NT2/D1 (cell line): ENCODE measurements at places on chromosomes 11 and 22.
A peak's percentile ranks its signal among the peaks of the same experiment; 100 is the strongest.

DNA sequence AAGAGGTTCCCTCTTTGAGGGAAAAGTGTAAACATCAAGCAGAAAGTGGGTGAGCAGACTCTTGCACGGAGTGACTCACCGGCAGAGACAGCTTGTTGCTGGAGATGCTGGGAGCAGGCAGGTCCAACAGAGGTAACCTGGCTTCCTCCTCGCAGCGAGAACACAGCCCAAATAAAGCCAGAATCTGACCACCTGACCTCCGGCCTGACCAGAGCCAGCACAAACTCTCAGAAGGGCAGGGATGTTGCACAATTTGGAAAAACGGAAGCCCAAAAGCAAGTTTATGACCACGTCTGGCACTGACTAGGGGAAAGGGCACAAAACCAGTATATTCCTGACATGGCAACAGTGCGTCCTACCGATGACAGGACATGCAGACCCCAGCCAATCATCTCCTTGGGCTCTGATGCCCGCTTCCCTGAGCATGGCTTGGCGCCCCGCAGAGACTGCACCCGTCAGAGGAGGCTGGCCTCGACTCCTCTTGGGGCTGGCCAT is 5.4 kb downstream of the SMCO4 start:
- no peak for DNase-seq

- DNase-seq, result peak; percentile 55
Observed at GRCh38 chr11:18721561-18722292, 4.3 kb downstream of the IGSF22 start.

- DNase-seq, result no peak
Observed at GRCh38 chr11:45045683-45046471, 95.2 kb upstream of the TP53I11 start.

GRCh38 chr22:49983148-49984042 is 22.8 kb downstream of the PIM3 start:
- no peak for DNase-seq

DNA sequence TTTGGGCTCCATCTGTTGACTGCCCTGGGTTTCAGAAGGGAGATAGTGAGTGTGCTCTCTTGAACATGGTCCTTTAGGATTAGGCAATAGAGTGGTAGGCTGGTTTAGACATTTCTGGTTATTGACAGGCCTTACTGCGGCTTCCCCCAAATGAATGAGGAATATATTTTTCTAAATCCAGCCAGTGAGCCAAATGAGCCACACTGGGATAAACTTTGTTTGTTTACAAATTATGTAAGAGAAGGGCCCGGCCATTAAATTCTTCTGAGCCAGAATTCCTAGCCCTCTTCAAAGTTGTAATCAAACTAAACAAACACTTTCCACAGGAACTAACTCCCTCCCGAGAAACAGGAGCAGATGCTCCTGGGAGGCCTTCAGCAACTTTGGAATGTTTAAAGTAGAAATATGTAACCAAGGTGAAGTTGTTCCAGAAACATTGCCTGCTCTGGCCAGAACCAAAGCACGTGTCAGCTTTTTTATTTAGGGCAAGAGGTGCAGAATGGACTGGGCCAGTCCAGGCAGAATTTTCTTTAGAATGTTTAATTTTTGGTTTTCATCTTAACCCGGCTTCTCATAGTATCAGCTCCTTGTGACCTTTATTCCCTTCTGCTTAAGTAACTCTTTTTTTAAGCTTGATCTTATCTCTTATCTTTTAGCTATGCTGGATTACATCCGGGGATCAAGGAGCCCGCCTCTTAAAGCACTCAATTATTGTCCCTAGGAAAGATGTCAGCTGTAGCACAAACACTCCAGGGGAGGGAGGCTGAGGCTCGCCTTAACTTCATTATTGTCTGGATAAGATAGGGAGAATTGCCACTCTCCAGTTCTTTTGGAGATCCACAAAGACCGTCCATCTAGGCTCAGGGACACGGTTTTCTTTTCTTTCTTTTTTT is 28.7 kb downstream of the ZNRF3 start:
- DNase-seq, result no peak

- DNase-seq, result no peak
Observed at GRCh38 chr11:96179905-96180304, 163.1 kb downstream of the MAML2 start.

DNA sequence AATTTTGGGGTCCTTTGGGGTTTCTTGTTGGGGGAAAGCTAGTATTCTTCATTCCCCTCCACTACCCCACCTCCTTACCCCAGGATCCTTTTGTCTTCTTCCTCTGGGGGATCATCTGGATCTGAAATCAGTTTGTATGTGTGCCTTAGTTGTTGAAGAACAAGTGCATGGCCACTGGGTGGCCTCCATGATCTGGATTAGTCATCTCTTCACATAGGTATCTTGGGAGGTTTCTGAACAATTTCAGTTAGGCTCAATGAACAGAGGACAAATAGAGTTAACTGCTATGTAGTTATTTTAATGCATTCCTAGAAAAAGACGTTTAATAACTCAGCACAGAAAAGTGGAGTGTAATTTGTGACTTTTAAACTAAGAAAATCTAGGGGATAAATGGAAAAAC is 7.1 kb upstream of the VWA5A start:
- peak; percentile 33 for DNase-seq

DNA sequence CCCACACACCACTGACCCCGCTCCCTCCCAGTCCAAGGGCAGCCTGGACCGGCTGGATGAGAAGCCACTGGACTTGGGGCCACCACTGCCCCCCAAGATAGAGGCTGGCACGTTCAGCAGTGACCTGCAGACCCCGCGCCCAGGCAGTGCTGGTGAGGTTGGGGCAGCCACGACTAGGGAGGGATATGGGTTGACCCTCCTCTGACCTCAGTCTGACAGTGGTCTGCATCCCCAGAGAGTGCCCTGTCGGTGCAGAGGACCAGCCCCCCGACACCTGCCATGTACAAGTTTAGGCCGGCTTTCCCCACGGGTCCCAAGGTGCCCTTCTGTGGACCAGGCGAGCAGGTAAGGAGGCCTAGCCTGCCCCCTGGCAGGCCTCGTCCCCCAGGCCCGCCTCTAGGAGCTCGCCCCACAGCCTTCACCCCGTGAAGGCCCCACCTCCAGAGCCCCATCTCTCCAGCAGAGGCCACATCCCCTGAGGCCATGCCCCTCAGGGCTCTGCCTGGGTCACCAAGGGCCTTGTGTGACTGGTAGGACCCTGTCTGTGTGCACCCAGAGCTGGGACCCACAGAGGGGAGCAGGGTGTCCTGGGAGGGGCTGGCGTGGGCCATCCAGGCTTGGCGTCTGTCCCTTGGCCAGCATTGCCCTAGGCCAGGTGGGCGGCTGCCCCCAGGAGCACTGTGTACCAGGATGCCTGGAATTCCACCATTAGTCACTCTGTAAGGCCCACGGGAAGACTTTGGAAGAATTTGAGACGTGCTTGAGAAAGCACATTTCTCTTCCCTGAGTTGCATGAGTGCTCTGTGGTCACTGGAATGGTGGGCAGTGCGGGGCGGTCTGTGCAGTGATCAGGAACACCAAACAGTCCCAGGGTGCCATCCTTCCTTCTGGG is 9.4 kb downstream of the CCDC188 start:
- no peak for DNase-seq

DNA sequence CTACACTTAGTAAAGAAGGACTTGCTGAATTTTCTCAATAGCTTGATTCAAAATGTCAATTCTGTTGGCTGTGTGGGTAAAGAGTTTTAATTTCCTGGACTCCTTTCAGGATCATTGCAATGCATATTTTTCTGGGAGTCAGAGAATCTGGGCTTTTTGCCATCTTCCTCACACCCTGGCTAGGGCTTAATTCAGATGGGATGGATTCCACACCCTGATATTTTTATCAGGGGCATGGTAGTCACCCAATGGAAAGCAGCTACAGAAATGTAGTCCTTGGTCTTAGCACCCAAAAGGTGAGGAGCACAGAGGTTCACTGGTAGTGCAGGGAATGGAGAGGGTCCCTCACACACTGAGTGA is 79.3 kb downstream of the SGSM3 start:
- no peak for DNase-seq

DNA sequence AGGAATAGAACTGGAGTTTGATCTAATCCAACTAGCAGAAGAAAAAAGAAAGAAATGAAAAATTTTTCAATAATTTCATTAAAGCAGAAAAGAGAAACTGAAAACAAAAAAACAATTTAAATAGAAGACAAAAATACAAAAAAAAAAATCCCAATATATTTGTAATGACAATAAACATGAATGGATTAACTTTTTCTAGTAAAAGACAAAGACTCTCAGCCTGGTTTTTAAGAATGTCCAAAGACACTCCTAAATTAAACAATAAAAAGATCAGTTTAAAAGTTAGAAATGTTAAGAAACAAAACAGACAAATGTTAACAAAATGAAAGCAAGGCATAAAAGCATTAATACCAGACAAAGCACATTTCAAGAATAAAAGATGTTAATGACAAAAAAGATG is 50.3 kb upstream of the ME3 start:
- no peak for DNase-seq

GRCh38 chr11:129709801-129710398 is 105.7 kb upstream of the TMEM45B start:
- DNase-seq, result no peak

DNA sequence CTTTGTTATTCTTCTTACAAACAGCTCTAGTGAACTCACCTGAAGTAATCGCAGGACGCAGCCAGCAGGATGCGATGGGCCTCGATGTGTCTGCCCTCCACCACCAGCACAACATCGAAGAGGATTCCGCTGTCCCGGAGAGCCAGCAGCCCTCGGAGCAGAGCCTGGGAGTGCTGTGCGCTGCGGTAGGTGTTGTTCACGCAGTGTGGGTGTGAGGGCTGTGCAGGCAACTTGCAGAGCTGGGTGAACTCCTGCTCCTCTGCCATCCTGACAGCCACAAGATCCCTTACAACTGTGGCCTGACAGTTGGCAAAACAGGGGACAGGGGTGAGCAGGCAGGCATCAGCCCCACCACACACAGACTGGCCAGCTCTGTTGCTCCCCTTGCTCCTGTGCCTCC is 6.6 kb downstream of the KLHL22 start:
- DNase-seq, result no peak

GRCh38 chr11:72294616-72295395 is 50.8 kb upstream of the PHOX2A start:
- DNase-seq, result no peak

DNA sequence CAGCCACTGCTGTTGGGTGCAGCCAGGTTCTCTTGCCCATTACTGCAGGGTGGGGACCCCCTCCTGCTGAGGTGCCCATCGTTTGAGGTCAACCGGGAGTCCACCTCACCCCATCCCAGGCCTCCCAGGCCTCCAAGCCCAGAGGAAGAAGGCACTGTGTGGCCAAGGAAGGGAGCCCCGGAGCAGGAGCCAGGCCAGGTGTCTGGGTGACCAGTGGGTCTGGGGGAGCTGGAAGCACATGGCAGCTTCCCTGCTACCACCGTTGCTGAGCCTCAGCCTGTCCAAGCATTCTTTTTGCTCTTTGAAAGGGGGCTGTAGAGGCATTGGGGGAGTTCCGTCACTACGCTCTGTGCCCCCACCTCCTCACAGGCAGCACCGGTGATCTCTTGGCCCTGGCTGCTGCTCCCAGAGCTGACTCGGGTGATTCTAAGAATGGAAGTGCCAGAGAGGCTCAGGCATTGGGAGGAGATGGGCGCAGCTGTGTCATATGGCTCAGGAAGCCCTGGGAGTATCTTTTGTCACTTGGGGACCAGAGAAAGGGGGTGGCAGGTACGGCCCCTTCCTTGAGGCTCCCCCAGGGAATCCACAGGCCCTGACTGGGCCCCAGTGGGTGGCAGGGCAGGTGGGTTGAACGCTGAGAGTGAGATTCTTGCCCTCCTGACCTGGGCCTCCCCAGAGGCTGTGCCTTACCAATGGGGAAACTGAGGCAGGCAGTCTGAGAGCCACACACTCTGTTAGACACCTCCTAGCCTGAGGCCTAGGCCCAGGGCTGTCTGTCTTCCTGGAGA is 1.9 kb downstream of the SEPTIN5 start:
- no peak for DNase-seq

GRCh38 chr11:113378692-113379091 is 8.9 kb upstream of the ANKK1 start:
- no peak for DNase-seq

DNA sequence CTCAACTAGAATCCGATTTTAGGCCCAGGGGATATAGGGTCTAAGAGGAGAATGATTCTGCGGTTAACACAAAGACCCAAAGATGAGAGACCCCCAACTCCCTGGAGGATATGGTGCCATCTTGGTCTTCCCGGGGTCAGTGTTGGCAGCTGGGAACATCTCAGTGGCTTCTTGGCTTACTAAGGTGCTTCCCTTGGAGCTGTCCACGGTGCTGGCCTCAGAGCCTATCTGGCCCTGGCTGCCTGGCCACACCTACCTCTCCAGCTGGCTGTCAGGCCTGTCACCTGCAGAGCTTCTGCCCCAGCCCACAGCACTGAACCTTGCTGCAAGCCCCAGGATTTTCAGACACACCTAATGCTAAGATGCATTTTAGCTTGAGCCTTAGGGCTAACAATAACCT is 70.7 kb upstream of the THY1 start:
- DNase-seq, result peak; percentile 61
